Activated T-helper 2 cell treated with anti-CD3 and anti-CD28 coated beads, Interferon-gamma antibody, Interleukin-2, Interleukin-4, amounts not matched to agents 10 μg/mL and 5 μg/mL and 100 μg/mL, durations not matched to agents 14 hours and 24 hours and 36 hours (primary cell): ENCODE measurements at places on chromosomes 11 and 22. TPM values are rescaled to one million over a fixed set of nuclear protein-coding genes. Genes with fewer than 3 reads are reported as not detected.

- H3K4me3 ChIP-seq, result no peak overlapping the region
- peaks cover 12% of the 10 kb centered on the region for H3K4me1 ChIP-seq
- no peak overlapping the region for H3K27ac ChIP-seq
- H3K36me3 ChIP-seq, result no peaks in the 10 kb centered on the region
- H3K27me3 ChIP-seq, result peaks cover 4% of the 10 kb centered on the region
- DNase-seq, result no peak
Measured at GRCh38 chr11:74744277-74744676, 4.4 kb upstream of the RNF169 start.

DNA sequence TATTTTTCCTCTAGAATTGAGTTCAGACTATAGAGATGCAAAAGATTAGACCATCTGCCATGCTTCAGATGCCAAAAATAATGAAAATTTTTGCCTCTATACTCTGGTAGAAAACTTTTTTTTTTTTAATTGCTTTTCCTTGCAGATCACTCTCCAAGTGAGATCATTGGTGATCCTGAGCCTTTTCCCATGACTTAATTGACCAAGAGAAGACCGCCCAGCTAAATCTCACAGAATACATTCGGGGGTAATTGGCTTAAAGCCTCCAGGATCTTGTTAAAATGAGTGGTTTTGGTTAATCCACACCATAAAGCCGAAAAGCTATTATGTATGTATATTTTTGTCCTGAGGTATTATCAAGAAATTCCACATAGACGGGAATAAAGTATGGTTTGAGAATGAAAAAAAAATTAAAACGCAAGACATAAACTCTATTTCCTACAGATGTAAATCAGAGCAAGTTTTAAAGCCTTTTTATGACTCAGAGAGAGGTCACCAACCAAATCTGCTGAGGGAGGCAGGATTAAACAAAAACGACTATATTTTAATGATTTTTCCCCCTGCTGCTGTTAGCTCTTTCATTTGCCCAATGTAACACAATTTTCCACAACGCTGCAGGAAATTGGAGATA is 64.0 kb downstream of the PARVA start:
- no peaks in the 10 kb centered on the region for H3K4me1 ChIP-seq
- peaks cover 2% of the 10 kb centered on the region for H3K27me3 ChIP-seq
- no peak overlapping the region for H3K4me3 ChIP-seq
- DNase-seq, result no peak
- H3K36me3 ChIP-seq, result no peaks in the 10 kb centered on the region
- no peak overlapping the region for H3K27ac ChIP-seq

DNA sequence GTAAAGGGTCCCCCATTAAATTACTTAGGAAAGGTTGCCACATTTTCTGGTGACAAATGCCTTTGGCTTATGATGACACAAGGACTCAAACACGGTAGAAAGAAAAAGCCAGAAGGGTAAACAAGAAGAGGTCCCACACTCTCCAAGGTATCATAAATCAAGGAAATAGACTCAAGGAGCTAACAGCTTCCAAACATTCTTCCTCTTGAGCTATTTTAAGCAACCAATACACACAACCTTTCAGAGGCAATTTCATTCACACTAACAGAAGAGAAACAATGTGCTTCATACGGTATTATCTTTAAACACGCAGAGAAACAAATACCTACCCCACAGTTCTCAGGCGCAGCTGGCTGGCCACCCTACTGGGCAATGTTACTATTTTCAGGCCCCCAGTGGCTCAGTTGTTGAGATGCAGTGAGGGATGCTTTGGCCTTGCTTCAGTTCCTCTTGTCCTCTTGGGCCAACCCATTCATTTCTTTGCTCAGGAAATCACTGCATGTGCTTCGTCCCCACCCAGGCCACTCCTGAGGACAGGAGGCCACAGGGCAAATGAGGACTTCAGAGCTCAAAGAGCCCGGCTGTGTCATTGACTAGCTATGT is 15.8 kb downstream of the ABTB2 start:
- no peak overlapping the region for H3K27ac ChIP-seq
- H3K27me3 ChIP-seq, result no peaks in the 10 kb centered on the region
- peaks cover 6% of the 10 kb centered on the region for H3K36me3 ChIP-seq
- no peak overlapping the region for H3K4me3 ChIP-seq
- DNase-seq, result no peak

GRCh38 chr11:129365816-129366215 is 9.8 kb upstream of the BARX2 start:
- no peak overlapping the region for H3K4me3 ChIP-seq
- no peak for DNase-seq
- H3K36me3 ChIP-seq, result no peaks in the 10 kb centered on the region
- H3K4me1 ChIP-seq, result peaks cover 5% of the 10 kb centered on the region
- H3K27me3 ChIP-seq, result peaks cover 49% of the 10 kb centered on the region
- no peak overlapping the region for H3K27ac ChIP-seq

- H3K4me3 ChIP-seq, result no peak overlapping the region
- DNase-seq, result no peak
- no peak overlapping the region for H3K27ac ChIP-seq
- H3K36me3 ChIP-seq, result no peaks in the 10 kb centered on the region
Measured at GRCh38 chr11:15213471-15214231, 98.9 kb downstream of the INSC start.

Gene RBX1
- 103 and 110 TPM in 2 replicates for total RNA-seq

Gene TBCEL
- total RNA-seq, result 8.2 and 9.2 TPM in 2 replicates

Gene C11orf42
- not detected in 2 replicates for total RNA-seq

Gene SC5D
- 23.2 and 28.0 TPM in 2 replicates for total RNA-seq
